ENCODE measurements at places on chromosomes 5 and 9.

- DNase-seq, result no peak
Observed at GRCh38 chr5:158155067-158155466, 296.1 kb upstream of the CLINT1 start.

- no peak for DNase-seq
Observed at GRCh38 chr5:55868846-55869245, 17.7 kb downstream of the IL31RA start.

GRCh38 chr5:67194166-67194565, 2.4 kb downstream of the CD180 start:
- no peak for DNase-seq

- DNase-seq, result no peak
Observed at GRCh38 chr5:139852696-139853095, 57.1 kb downstream of the PSD2 start.

DNA sequence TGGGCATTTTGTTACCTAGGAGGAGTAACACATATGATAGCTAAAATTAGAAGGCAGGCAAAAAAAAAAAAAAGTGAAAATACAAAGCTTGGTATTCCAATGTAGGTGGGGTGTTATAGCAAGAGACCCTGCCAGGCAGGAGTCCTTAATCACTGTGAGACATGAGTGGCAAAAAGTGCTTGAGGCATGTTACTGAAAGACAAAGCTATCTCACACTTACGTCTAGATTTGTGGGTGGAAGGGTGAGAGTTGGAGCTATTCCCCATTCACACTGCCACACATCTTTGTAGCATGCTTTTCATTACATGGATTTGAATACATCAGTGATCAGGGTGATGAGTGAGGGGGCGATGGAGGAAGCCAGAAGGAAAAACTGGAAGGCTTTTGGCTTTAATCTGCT, 2.6 kb upstream of the PLPPR1 start:
- no peak for DNase-seq

DNA sequence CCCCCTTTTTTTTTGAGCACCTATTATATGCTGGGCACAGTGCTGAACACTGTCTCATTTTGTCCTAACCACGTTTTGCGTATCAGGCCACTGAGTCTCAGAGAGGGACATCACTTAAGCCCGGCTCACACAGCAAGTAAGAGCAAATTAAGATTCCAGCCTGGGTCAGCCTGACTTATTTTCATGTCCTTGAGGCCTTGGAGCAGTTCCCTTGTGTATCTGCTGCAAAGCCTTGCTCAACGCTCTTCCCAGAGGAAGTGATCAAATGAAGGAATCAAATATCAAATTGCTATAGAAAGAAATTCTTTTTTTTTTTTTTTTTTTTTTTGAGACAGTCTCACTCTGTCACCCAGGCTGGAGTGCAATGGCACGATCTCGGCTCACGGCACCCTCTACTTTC, 30.7 kb downstream of the ERGIC1 start:
- no peak for DNase-seq

- no peak for DNase-seq
Observed at GRCh38 chr5:72248410-72248981, 71.5 kb downstream of the MRPS27 start.

DNA sequence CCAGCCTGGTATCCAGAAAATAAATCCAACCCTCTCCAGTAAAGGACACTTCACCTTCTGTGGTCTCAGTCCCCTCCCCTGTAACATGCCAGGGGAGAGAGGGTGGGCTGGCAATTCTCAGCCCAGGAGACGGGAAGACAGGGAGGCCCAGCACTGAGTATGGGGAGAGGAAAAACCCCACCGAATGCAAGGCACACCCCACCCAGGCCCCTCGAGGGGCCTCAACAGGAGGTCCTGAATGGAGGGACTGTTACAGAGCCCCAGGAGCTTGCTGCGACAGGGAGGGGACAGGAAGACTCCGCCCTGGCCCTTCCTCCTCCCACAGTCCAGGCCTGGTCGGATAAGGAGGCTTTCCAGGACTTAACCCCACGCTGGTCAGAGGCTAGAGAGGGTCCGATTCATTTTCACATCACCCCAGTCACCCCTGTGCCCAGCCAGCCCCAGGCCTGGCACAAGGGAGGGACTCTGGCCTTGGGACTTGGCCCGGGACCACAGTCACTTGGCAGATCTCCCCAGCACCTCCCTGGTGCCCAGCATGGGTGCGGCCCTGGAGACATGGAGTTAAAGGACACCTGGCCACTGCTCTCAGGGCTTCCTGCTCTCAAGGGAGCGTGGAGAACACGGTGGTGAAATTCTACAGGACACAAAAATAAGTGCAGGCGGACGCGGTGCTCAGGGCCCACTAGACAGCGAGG, 44.9 kb upstream of the STXBP1 start:
- DNase-seq, result no peak

DNA sequence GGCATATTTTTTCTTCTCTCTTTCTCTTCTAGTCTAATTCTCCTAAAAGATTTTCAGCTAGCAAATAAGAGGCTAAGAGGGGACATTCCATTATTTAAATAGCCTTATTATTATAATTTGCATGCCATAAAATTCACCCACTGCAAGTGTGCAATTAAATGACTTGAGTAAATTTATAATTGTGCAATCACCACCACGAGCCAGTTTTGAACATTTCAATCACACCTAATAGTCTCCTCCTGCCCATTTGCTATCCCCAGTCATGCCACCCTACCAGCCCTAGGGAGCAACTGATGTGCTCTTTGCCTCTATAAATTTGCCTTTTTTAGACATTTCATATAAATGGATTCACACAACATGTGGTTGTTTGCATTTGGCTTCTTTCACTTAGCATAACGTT, 12.0 kb upstream of the SLC36A2 start:
- no peak for DNase-seq

- no peak for DNase-seq
Observed at GRCh38 chr5:159101685-159102084, 2.0 kb upstream of the EBF1 start.

DNA sequence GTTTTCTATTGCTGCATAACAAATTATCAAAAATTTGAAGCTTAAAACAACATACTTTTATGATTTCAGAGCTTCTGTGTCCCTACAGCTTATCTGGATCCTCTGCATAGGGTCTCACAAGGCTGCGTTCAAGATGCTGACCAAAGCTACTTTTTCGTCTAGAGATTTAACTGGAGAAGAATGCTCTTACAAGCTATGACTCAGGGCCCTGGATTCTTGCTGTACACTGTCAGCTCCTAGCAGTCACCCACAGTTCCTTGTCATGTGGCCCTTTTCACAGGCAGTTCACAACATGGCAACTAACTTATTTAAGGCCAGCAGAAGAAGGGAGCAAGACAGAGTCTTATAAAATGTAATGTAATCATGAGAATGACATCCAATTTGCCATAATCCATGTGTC, 70.8 kb upstream of the FAM174A start:
- no peak for DNase-seq

GRCh38 chr9:92666236-92666635, 3.7 kb downstream of the IPPK start:
- DNase-seq, result no peak

GRCh38 chr9:91654527-91654926, 230.9 kb upstream of the NFIL3 start:
- no peak for DNase-seq

- no peak for DNase-seq
Observed at GRCh38 chr5:6082685-6083084, 295.7 kb downstream of the MED10 start.

GRCh38 chr5:81852291-81853029, 101.6 kb upstream of the SSBP2 start:
- DNase-seq, result no peak

DNA sequence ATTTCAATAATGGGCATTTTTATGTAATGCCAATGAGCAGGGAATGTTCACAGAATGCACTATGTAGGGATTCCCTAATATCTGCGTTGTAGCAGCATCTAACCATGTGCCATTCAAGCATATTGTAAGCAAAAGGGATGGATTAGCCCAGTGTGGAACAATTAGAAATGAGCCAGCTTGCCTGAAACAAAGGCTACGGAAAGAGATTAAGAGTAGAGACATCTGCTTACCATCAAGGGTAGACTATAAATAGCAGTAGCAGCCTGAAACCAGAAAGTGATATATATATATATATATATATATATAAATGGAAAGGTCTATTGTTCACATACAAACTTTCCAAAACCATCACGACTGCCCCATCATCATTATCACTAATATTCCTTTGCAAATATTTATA, 31.9 kb upstream of the CEP120 start:
- DNase-seq, result no peak

- DNase-seq, result peak; percentile 53
Observed at GRCh38 chr5:142095651-142096330, 12.8 kb upstream of the NDFIP1 start.

DNA sequence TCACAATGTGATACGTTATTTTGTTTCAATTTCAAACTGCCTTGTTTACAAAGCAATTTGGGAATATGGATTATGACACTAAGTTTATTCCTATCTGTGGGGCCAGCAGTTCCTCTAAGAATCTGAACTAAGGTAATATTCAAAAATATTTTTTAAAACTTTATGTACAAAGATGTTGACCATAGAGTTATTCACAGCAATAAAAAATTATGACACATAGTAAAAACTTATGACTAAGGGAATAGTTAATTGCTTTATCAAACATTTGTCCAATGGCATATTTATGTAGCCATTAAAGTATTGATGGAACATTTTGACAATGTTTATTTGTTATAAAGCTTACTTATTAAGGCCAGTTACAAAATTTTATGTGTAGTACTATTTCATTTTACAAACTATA, 73.4 kb upstream of the FREM1 start:
- DNase-seq, result no peak

- no peak for DNase-seq
Observed at GRCh38 chr9:82757924-82758323, 305.0 kb downstream of the RASEF start.

- no peak for DNase-seq
Observed at GRCh38 chr5:136776022-136776927, 410.9 kb upstream of the TRPC7 start.

- no peak for DNase-seq
Observed at GRCh38 chr5:176526462-176526861, 10.7 kb downstream of the RNF44 start.

DNA sequence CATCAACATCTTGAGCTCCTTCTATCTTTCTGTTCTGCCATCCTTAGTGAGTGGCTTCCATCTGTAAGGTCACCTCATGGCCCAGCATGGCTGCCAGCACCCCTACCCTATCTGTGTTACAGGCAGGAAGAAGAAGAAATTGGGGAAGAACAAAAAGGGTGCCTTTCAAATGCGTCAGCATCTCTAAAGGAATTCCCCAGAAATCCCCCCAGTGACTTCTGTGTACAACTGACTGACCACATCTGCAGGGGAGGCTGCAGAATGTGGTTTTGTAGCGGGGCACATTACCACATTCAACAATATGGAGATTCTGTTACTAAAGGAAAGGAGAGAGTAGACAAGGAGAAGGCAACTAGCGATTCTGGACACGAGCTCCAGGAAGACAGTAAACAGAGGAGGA, 40.1 kb downstream of the ALG2 start:
- DNase-seq, result no peak

- no peak for DNase-seq
Observed at GRCh38 chr5:135106610-135107471, 72.8 kb upstream of the PITX1 start.

GRCh38 chr5:180366326-180366725, 13.2 kb upstream of the GFPT2 start:
- DNase-seq, result no peak

- no peak for DNase-seq
Observed at GRCh38 chr5:143168171-143168741, 235.2 kb downstream of the NR3C1 start.

DNA sequence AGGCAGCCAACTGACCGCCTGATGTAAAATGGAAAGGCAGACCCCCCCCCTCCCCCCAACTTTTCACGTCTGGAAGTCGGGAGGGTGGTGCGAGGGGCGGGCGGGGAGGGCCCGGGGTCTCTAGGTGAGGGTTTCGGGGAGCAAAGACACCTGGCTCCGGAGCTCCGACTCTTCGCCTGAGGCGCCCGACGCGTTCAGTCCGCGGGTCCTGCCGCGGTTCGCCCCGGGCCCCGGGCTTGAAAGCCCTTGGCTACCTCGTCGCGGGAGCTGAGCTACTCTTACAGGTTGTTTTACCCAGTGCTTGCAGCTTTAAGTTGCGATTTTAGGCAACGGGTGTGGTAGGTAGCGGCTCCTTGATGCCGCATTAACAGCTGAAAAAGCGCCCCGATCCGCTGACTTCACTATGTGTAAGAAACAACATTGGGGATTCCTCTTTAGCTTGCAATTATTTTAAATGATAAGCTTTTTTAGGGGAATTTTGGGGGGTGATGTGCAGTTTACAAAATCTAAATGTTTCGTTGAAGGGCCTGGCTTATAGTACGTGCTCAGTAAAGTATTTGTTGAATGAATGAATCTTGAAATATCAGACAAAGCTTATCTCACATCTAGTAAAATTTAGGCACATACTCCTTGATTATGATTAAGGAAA, 722 bp downstream of the CDC42SE2 start:
- no peak for DNase-seq

- no peak for DNase-seq
Observed at GRCh38 chr5:94508461-94509148, 109.8 kb downstream of the KIAA0825 start.

GRCh38 chr9:93258818-93259489, 75.0 kb downstream of the WNK2 start:
- DNase-seq, result no peak

DNA sequence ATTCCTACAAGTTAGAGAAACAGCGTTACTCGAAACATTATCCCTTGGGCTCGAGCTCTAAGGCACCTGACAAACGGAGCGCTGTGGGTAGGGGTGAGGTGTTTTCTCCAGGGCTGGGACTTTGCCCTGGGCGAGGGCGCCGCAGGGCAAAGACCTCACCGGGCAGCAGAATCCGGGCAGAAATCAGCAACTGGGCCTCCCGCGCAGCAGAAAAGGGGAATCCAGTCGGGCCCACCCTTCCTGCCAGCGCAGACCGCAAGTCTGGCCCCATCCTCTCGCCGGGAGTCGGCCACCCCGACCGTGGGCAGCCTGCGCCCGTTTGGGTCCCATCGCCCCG, 430 bp upstream of the MSH3 start:
- no peak for DNase-seq

- DNase-seq, result no peak
Observed at GRCh38 chr5:93236807-93237421, 344.1 kb downstream of the NR2F1-AS1 start.

- DNase-seq, result no peak
Observed at GRCh38 chr9:20286154-20286700, 336.1 kb downstream of the MLLT3 start.

GRCh38 chr5:132714456-132715307, 22.7 kb downstream of the KIF3A start:
- DNase-seq, result no peak

DNA sequence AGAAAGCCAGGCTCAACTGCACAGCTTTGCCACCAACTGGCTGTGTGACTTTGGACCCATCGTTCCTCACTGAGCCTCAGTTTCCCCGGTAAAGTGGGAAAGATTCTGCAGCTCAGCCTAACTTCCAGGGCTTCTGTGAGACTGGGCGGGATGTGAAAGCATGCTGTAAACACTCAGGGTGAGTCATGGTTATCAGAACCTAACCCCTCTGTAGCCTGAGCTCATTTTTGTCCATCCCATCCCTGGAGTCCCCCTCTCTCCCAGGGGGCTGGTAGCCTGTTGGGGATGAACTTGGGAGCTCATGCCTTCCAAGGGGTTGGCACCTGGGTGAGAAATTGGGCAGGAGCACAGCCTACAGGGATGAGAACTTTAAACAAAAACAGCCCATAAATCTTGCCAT, 2.3 kb downstream of the CCDC69 start:
- DNase-seq, result no peak
